ENCODE measurements at places on chromosomes 11 and 22.

- DNase-seq, result no peak
Observed at GRCh38 chr11:17102462-17102861, 25.0 kb upstream of the RPS13 start.

DNA sequence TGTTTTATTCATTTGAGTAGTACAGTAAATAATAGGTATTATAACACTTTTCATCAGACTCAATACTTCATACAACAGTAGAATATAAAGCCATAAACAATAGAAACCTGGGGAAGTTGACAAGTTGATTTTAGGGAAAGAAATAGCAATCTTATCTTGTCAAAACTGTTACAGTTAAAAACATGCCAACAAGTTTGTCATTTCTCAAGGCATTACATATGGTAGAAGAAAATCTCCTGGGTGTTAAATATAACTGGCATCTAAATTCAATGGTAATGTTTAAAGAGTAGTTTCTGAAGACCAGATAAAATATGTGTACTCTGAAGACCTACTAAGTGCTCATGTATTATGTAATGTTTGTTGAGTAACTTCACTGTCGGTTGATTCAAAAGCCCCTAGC lies 75.1 kb downstream of the LRRC4C start:
- DNase-seq, result no peak

DNA sequence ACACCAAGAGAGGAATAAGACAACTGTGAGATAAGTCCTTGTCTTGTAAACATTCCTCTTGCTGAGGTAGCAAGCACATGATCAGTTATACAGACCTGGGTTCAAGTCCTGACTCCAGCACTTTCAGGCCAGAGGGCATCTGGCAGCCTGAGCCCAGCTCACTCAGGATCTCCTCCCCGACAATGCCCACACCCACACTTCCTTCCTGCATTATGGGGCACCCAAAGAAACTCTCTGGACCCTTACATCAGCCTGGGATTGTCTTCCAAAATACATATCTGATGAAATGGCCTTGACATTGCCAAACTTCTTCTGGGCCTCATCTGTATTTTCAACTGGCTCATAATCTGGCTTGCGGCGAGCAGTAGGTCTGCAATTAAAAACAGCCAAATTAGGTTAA lies 48.6 kb downstream of the ARFGAP3 start:
- DNase-seq, result no peak

DNA sequence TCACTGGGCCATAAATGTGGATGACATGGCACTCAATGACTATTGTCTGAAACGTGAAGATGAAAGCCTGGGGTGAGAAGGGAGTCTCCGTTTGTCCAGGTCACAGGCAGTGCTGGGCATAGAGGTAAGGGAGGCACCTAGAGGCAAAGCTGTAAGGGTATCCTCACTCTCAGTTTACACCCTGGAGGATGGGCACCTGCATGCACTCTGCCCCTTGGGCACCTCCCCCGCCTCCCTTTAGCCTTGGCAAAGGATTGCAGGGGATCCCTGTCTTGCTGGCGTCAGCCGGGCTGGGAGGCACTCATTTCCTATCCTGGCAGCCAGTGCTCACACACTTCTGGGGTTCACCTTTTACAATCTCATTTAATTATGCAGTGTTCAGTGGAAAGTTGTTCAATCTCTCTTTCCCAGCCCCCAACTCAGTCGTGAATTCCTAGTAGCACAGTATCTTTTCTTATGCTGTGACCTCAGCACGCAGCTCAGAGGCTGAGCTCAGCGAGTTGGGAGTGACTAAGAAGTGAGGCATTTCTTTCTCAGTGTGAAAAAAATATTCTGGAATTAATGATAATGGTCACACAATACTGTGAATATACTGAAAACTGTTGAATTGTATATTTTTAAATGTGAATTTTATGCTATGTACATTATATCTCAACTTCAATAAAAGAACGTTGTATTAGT lies 866.6 kb downstream of the BRD1 start:
- no peak for DNase-seq

DNA sequence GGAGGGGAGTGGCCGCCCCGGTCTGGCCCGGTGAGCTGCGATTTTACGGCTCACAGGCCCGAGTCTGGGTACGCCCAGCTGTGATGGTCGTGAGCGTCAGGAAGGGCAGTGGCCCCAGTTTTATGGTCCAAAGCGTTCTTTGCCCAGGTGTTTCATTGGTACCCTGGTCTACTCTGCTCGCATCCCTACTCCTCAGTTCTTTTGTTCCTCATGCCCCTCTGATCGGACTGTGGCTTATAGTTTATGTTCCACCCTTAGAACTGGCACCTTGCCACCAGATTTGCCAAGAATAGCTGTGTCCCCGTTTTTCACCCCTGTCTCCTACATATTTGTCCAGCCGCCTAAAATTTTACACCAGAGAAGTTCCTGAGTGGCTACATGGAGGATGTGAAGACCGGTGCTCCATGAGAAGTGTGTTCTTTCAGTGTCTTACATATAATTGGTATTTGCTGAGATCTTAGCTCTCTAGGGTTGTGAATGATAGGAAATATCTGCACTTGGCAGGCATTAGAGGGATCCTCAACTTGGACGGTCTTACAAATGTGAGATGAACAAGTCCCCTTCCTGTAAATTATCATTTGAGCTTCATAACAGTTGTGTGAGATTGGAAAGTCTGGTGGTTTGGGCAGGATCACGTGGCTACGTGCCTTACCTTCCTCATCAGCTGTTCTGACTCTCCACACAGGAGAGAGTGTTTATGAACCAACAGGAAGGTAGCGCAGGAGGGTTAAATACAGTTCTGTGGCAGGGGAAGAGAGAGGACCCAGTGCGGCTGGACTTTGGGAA lies 1.1 kb downstream of the PANX1 start:
- DNase-seq, result no peak

DNA sequence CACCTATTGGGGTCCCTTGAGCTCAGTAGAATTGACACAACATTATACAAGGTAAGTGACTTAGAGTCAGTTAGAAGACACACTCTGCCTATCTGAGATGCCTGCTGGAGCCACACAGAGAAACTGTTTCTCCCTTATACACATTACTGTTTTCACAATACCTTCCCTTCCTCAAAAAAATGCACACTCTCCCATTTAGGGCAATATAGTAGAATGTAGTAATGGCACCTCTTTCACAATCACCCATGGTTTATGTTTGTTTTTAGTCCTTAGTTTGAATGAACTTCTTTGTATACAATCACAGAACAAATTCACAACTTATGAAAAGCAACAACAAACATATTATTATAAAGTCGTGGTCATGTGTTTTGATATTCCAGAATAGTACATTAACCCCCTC lies 14.3 kb downstream of the OR52H1 start:
- DNase-seq, result no peak

DNA sequence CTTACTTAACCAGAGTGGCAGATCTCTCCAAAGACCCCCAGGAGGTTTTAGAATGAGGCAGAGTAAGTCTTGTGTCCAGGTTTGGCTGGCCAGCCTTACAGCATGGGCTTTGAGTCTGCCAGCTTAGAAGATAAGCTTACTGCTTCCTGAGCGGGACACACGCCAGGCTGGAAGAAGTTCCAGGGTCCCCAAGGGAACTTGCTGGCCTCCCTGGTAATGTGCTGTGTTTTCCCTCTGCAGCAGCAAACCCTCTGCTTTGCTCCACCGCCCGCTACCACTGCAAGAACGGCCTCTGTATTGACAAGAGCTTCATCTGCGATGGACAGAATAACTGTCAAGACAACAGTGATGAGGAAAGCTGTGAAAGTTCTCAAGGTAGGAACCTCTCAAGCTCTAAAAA lies 154.2 kb downstream of the LDLRAD3 start:
- DNase-seq, result no peak

- no peak for DNase-seq
Observed at GRCh38 chr11:132114743-132115142, 744.3 kb downstream of the NTM start.

GRCh38 chr11:337711-338110 lies 17.1 kb upstream of the IFITM3 start:
- DNase-seq, result no peak

- no peak for DNase-seq
Observed at GRCh38 chr11:65640483-65641296, 2.8 kb downstream of the SIPA1 start.

- no peak for DNase-seq
Observed at GRCh38 chr11:26985943-26986342, 8.0 kb upstream of the FIBIN start.

DNA sequence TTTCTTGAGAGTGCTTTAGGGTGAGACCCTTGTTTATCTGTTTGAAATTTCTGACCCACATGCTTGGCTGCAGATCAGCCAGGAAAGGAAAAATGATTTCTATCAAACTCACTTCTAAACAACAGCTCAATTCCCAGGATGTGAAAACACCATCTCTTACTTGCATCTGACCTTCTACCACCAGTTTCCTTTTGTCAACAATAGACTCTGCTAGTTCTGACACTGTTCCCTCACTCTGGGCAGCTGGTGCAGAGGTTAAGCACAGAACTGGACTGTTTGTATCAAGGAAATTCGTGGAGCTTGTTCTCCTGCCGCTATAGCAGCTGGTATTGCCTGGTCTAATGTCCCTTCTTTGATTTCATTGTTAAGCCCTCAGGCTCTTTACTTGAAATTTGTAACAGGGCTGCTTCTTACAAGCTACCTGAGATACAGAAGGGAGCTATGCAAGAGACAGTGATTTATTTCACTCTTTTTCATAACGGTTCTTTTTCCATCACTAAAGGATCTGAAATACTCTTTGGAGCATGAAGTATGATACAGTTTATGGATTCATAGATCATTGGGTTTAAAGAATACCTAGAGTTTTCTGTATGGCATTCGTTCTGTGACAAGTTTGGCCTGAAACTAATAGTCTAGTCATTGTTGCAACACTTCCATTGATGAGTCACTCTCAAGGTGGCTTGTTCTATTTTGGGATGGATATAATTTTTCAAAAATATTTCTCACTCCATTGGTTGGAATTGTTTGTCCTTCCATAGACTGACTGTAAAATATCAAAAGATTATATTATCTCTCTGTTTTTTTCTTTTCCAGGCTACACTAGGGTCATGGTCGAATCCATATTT lies 178.2 kb upstream of the ZC3H12C start:
- DNase-seq, result no peak

DNA sequence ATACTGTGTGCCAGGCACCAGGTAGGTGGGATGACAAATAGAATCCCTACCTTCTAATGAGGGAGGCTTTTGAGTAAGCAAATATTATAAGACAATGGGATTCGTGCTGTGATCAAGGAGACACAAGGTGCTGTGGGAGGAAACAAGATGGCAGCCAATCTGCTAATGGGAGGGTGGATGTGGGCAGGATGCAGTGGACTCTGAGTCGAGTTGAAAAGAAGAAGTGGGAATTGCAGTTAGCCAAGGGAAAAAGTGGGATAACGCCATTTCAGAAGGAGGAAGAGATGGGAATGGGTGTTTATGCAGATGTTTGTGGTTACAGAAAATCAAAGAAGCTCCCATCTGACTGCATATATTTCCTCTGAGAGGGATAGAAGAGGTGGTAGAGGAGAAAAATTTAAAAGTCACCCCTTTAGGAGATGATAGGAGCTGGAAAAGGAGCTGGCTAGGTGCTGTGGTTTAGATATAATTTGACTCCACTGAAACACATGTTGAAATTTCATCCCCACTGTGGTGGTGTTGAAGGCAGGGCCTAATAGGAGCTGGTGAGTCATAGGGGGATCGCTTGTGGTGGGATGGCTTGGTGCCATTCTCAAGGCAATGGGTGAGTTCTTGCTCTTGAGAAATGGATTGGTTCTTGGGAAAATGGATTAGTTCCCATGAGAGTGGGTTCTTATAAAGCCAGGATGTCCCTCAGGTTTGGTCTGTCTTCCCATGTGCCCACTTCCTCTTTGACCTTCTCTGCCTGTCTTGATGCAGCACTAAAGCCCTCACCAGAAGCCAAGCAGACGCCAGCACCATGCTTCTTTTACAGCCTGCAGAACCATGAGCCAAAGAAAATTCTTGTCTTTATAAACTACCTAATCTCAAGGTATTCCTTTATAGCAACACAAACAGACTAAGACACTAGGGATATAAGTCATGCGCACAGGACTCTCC lies 30.0 kb upstream of the POU2AF1 start:
- no peak for DNase-seq

DNA sequence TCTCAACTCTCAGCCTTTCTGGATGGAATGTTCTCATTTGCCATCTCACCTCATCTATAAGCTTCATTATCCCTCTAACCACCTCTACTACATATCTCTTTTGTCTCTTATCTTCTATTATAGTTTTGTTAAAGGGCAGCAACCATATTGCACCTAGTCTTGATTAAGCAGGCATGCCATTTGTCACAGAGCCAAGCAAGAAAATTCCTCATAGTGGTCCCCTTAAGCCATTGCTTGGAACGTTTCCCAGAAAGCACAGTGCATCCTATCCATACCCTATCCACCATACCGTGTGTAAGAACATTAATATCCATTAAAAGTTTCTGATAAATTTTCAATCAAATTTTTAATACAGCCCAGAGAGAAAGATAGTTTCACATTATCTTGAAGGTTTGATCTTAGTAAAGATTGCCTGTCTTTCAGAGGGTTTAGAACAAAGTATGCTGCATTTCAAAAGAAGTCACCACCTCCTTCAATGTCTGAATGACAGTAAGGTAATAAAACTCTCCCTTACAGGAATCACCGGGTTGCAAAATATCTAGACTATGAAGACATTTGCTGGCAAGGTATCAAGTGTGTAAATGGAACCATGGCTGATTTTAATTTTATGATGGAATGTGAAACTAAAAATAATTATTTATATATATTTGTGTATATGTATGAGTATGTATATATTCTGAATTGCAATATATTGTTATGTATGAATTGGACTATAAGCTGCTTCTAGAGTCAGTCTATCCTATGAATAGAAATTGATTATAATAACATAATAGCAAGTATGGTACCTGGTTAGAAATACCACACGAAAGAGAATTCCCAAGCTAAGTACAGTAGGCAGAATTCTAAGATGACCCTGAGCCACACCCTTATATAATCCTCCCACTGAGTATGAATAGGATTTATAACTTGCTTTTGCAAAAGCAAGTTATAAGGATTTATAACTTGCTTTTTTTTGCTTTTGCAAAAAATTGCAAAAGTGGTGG lies 1296.3 kb downstream of the LRRC4C start:
- DNase-seq, result no peak

GRCh38 chr11:60118338-60118737 lies 29.9 kb downstream of the MS4A2 start:
- no peak for DNase-seq

Measured in activated T-cell treated with anti-CD3 and anti-CD28 coated beads for 24 hours (primary cell).